ENCODE measurements at places on chromosomes 5 and 9.

DNA sequence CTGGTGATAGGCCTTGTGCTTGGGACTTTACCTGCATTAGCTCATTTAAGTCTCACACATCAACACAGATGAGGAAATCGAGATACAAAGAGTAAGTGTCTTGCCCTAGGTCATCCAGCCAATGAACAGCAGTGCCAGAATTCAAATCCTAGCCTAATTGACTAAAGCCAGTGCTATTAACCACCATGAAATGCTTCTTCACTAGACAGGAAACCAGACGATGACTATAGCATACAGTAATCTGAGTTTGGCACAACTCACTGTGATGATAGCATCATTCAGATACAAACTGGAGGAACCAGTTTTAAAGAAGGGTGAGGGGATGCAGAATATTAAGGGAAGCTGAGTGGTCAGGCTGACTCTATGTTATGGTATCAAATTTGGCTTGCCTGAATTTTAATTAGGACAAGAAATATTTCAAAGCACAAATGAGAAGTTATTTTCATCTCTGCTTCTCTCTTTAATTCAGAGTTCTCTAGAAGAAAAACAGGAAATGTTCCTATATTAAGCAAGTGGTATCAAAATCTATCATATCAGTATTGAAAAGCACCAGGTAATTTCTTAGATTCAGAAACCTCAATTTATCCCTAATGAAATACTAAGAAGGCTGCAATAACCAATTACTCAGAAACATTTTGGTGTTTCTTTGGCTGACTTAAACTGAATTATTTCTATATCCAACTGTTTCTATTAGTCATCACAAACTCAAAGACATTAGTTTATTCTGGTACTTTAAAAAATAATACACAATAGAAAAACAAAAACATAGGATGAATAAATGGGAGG is 147.0 kb upstream of the RASA1 start:
- no peak for DNase-seq

DNA sequence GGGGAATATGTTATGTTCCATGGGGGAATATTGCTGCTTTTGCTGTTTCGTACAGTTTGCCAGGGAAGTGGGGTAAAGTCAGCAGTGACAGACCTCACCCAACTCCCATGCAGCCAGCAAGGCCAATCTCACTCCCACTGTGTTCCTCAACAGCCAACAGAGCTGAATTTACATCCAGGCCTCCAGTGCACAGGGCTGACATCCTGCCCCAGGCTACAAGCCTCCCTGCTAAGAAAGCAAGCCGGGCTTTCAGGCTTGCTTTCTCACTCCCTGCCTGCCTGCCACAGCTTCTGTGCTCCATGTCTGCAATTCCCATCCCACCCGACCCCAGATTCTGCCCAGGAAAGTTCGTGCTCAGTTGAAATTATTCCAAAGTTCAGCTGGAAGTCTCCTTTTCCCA is 25.5 kb upstream of the SNCAIP start:
- no peak for DNase-seq

DNA sequence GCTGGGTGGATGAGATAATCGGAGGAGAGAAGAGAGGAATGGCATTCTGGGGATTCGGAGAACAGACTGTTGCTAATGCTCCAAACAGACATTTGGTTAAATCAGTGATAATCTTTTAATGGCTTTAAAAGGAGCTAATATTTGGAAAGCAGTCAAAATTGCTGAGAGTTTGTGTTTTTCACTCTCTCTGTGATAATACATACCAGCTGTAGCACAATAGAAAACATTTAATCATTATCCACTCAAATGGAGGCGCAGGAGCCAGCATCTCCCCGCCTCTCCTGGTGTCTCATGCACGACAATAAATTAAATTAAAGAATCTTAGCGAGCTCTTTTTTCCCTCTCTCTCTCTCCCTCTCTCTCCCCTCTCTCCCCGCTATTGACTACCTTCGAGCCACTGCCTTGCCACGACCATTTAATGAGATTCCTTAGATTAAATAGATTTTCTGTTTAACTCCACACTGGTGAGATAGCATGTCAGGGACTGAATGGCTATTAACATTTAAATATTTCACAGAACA is 268.6 kb upstream of the MVB12B start:
- DNase-seq, result no peak

DNA sequence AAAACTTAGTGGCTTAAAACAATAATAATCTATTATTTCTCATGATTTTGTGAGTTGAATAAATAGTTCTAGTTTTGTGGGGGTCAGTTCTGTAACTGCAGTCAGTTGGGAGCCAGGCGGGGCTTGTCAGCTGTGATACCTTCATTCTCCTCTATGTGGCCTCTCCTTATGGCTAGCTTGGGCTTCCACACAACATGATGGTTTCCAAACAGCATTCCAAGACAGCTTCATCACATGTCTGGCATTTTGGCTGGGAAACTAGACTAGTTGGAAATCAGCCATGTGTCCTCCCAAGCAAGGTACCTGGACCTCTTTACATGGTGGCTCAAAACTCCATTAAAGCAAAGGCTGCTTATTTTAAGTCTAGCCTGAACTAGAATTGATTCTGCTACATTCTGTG is 61.4 kb upstream of the RANBP3L start:
- no peak for DNase-seq

GRCh38 chr9:76766126-76766525 is 1.9 kb downstream of the PCA3 start:
- no peak for DNase-seq

DNA sequence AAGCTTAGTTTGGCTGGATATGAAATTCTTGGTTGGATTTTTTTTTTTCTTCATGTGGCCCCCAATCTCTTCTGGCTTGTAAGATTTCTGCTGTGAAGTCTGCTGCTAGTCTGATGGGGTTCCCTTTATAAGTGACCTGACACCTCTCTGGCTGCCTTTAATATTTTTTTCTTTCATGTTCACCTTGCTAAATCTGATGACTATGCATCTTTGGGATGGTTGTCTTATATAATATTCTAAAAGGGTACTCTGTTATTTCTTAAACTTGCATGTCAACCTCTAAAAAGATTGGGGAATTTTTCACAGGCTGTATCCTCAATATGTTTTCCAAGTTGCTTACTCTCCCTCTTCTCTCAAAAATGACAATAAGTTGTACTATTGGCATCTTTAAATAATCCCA is 500.0 kb downstream of the CAAP1 start:
- no peak for DNase-seq

GRCh38 chr9:74281674-74282073 is 215.5 kb upstream of the RORB start:
- DNase-seq, result peak; percentile 0

DNA sequence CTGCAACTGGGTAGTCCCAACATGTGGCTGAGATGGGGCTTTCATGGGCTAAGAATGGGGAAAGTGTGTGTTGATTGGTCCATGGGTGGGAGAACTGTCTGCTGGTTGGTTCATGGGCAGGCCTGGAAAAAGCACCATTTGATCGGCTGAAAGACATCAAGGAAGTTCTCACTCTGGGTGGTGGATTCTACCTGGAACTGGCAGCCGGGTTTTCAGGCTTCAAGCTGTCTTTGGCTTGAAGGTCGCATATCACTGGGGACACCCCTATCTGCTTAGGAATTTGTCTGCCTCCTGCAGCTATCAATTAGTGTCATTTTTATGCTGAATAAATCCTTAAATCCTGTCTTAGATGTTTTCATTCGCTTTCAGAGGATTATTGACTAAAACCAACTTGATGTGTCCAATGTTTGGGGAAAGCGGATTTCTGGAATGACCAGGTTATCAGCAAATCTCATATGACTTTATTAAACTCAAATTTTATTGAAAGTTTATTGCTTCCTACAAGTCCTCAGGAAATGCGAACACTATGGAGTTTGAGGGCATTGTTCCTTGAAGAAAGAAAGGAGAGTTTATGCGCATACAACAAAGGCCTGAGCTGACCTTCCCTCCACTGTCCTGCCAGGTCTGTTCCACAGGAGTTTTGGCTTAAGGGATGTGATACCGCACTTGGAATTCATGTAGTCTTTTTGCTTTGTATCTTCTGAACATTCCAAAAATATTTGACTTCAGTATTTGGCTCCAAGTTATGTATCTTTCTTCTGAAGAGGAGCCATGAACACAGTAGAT is 451.1 kb downstream of the TUSC1 start:
- no peak for DNase-seq

DNA sequence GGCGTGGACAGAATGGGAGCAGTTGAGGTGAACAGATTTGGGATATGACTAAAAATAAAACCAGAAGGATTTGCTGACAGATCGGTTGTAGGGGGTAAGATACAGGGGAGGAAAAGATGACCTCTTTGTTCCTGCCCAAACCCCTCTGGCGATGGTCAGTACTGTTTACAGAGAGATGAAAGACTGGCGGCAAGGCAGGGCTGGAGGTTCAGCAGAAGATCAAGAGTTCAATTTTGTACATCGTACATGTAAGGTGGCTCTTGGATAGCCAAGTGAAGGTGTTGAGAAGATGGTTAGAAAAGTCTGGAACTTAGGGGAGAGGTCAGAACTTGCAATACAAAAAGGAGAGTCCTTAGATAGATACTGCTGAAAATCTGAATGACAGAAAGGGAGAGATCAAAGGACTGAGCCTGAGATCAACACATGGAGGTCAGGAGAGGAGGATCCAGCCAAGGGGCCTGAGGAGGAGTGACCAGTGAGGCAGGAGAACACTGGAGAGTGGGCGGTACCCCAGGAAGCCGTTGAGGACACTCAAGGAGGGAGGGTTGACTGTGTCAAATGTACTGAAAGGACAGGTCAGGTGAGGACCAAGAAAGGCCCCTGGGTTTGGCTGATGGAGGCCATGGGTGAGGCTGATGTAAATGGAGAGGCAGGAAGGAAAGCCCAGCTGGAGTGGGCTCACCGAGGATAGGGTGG is 7.1 kb downstream of the IL4 start:
- DNase-seq, result no peak

- no peak for DNase-seq
Measured at GRCh38 chr5:134578578-134579283, 53.3 kb downstream of the JADE2 start.

GRCh38 chr5:50969151-50970031 is 303.0 kb downstream of the PARP8 start:
- peak; percentile 51 for DNase-seq

- peak; percentile 78 for DNase-seq
Measured at GRCh38 chr9:3467593-3468219, 58.1 kb downstream of the RFX3 start.

- DNase-seq, result no peak
Measured at GRCh38 chr5:15442193-15442570, 57.8 kb upstream of the FBXL7 start.

GRCh38 chr5:125506124-125506523 is 759.7 kb upstream of the ZNF608 start:
- no peak for DNase-seq

DNA sequence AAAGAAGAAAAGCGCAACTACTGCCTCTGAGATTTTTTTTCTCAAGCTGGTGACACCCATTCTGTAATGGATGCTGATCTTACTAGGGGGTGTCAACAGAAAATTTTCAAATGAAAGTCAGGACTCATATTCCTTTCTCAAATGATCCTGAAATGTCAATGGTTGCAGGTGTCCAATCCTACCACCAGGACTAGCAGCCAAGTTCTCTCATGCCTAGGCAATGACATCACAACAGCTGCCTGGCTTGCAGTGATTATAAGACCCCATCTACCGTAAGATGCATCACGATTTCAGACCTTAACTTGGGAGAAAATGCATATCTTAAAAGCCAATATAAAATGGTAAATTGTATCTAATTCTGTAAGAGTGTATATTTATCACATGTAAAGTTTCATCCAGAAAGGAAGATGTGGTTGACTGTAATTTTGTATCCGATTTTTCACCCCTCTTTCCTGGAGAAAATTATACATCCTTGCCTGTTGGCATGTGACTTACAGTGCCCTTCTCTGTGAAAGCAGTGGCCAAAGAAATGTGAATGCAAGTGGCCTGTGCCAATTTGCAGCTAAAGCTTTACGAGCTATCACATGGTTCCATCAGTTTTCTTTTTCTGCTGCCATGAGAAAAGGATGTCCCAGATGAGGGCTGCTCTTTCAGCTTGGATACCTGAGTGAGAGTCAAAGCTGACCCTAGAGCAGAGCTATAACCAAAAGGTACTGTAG is 104.4 kb downstream of the DENND1A start:
- DNase-seq, result no peak

GRCh38 chr9:121283856-121284732 is 16.1 kb downstream of the GSN start:
- no peak for DNase-seq

DNA sequence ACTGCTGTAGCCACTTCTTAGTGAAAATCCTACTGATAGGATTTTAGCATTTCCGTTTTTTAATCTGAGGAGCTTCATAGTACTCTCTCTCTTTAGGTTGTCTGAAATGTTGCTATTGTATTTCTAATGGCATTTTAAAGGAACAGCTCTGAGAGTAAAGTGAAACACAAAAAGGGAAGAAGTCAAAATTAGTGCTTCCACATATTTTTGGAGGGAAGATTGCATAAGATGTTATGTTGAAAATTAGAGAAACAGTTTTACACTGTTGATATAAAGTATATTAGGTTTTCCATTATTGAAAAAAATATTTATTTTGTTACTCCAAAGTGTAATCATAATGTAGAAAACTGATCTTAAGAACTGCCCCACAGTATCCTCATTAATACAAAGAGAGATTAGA is 525.1 kb downstream of the TAF11L14 start:
- DNase-seq, result no peak

- no peak for DNase-seq
Measured at GRCh38 chr5:113433071-113433470, 1.7 kb downstream of the TSSK1B start.

- DNase-seq, result no peak
Measured at GRCh38 chr5:88390481-88390880, 121.8 kb upstream of the TMEM161B start.

GRCh38 chr9:124082622-124083021 is 71.1 kb downstream of the LHX2 start:
- no peak for DNase-seq

DNA sequence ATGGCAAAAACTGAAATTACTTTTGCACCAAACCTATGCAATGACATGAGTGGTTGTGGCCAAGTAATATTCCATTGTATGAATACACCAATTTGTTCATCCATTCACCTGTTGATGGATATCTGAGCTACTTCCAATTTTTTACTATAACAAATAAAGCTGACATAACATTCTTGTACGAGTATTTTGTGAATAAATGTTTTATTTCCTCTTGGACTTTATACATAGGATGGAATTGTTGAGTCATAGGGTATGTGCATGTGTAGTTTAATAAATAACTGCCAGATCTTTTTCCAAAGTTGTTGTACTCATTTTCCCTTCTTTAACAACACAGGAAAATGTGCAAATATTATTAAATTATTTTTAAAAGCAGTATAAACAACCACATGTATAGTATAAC is 146.1 kb upstream of the ZNF462 start:
- DNase-seq, result no peak

GRCh38 chr5:64900618-64901017 is 131.9 kb downstream of the CWC27 start:
- DNase-seq, result peak; percentile 4

- DNase-seq, result no peak
Measured at GRCh38 chr5:171646102-171647042, 139.2 kb upstream of the SMIM23 start.

- DNase-seq, result no peak
Measured at GRCh38 chr9:106581973-106582372, 281.0 kb upstream of the ZNF462 start.

All from NCI-H146 (cell line).